ENCODE measurements at places on chromosomes 3 and 15.

DNA sequence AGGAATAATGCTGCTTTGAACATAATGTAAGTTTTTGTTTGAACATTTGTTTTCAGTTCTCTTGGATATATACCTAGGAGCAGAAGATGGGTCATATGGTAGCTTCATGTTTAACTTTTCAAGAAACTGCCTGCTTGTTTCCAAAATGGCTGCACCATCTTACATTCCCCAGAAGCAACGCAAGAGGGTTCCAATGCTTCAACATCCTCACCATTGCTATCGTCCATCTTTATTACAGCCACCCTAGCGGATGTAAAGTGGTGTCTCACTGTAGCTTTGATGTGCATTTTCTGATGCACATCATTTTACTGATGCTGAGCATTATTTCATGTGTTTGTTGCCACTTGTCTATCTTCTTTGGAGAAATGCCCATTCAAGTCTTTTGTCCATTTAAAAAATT, 46.4 kb upstream of the GATA2 start:
- no peak for DNase-seq

GRCh38 chr3:47803480-47804025, 615 bp downstream of the DHX30 start:
- DNase-seq = no peak

DNA sequence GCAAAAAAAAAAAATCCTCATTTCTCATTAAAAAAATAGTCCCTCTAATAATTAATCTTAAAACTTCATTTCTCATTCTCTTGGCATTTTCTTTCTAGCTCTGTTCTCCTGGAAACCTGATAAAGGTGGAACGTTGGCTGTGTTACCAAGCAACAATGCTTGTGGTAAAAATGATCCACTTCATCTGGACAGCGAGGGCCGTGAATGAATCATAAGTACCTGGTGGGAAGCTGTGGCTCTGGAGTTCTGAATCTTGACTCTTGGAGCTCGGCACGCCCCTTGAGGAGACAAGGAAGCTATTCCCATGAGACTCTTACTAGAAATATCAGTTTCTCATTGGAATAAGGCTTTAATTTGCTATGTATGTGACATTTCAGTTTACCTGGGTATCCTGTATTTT, 32.5 kb downstream of the BCL2L10 start:
- no peak for DNase-seq

DNA sequence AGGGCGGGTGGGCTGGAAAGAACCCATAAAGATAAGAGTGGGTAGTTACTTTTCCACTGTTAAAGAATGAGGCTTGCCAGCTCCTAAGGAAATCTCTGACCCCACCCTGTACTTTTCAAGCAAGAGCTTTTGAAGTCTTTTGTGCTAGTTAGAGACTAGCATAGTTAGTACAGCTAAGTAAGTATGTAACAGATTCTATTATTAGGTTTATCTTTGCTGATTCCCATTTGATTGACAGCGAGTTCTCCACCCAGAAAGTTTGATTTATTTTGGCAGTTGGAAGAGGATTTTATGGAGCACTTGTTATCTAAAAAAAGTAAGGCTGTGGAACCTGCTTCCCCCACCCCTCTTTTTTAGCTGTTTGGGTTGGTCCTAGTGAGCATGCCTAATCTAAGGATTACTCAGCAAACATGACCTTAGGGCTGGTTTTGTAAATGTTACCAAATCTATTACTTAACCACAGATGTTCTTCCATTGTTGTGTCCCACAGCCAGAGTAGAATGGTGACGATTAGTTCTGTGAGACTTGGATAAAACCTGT, 57.6 kb downstream of the FNDC3B start:
- DNase-seq = no peak

DNA sequence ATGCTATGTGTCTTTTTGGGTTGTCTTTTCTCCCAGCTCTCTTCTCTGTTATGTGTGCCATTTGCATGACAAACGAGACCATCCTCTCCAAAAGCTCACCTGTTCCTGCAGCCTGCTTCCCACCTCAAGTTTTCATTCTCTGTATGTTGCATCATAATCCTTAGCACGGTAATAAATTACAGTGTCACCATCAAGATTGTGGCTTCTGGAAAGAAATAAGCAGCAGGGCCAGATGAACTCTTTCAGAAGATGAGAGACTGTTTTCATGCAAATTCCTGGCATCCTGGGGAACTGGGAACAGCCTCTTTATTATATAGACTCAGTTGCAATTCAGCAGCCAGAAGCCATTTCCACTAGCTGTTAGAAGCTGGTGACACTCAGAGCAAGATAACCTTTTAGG, 436.7 kb downstream of the EPHB1 start:
- no peak for DNase-seq

DNA sequence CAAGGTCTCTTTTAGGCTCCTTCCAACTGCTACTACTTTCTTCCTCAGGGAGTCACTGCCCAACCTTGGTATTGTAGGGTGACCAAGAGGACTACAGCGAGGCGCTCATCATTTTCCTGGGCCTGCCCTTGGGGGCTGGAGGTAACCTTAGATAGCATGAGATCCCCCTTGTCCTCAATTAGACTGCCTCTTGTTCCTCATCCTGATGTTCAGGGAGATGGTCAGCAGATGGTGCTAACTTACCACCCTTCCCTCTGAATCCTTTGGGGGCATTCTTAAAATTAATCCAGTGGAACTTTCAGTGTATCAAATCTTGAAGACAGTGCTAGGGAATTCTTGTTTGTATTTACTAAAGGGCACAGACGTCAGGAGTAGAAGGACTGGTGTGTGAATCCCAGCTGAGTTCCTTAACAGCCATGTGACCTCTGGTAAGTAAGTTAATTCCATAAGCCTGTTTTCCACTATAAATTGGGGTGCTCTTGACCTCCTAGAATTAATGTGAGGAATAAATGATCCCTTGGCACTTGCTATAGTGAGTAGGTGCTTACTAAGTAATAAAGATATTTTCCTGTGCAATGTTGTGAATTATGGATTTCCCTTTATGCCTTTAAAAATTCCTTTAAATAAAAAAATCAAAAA, 4.1 kb upstream of the CLPX start:
- no peak for DNase-seq

- DNase-seq = peak; percentile 95
These were observed 3.7 kb upstream of the MYL3 start for GRCh38 chr3:46866720-46867549.

- no peak for DNase-seq
These were observed 55.7 kb downstream of the RUBCN start for GRCh38 chr3:197680955-197681521.

GRCh38 chr3:10974746-10975375, 17.7 kb upstream of the SLC6A1 start:
- DNase-seq = no peak

- DNase-seq = no peak
These were observed 251.9 kb downstream of the CDIN1 start for GRCh38 chr15:36831125-36831903.

GRCh38 chr15:68177742-68178141, 27.4 kb downstream of the CALML4 start:
- no peak for DNase-seq

DNA sequence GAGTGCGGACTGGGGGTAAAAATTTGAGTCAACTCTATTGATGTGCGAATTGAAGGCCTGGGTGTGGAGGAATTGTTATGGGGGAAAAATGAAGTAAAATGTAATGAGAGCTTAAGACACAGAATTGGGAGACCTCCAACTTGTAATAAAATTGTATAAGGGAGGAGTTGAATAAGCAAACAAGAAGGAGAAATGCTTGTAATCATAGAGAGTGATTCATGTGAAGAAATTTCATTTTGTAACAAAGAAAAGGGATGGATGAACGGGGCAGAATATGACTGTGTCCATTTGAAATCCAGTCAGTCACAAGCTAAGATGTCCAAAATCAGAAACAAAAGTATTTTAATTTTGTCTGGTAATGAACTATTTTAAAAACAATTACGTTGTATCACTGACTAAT, 552.3 kb downstream of the NAALADL2 start:
- DNase-seq = no peak

- DNase-seq = no peak
These were observed 419.9 kb downstream of the OCA2 start for GRCh38 chr15:27679203-27679602.

GRCh38 chr3:29754346-29754745, 473.5 kb downstream of the RBMS3 start:
- DNase-seq = no peak

DNA sequence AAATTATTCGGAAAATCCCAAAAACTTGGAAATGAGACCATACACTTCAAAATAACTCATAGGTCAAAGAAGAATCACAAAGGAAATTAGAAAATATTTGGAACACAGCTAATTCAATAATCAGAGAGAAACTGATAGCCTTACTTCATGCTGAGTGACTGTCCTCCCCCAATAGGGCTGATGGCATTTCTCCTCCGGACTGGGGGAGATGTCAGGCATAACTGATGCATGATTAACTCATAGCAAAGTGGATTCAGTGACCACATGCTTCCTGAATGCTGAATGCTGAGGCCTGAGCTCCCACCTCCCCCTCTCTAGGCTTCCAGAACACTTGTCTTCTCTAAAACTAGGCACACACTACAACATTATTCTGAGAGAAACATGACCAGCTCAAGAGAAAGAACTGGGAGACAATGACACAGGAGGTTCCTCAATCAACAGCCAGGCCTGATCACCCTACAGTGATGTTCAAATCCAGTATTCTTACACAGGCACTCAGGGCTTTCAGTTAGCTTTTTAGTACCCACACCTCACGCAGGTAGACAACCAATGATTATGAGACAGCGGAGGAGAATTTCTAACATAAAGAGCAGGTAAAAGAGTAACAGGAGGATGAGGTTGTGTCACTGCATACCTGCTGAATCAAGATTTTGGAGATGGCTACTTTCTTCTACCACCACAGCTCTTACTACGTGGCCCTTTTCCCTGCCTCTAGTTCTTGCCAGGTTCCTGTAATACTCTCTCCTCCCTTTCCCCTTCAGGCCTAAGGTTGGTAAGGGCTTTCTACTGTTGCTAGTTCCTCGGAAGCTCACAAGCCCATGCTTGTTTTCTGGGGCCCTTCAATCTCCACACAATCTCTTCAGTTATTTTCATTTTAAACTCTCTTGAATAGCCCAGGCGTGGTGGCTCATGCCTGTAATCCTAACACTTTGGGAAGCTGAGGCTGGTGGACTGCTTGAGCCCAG, 96.1 kb downstream of the FMN1 start:
- no peak for DNase-seq

GRCh38 chr3:105790534-105790933, 78.3 kb downstream of the CBLB start:
- DNase-seq = no peak

DNA sequence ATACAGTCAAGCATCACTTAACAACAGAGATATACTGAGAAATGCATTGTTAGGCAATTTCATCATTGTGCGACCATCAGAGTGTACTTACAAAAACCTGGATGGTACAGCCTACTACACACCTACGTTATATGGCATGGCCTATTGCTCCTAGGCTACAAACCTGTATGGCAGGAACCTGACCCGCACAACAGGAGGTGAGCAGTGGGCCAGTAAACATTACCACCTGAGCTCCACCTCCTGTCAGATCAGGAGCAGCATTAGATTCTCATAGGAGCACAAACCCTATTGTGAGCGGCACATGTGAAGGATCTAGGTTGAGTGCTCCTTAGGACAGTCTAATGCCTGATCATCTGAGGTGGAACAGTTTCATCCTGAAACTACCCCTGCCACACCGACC, 89.7 kb downstream of the SCAPER start:
- no peak for DNase-seq

- DNase-seq = no peak
These were observed 16.8 kb downstream of the NUP210 start for GRCh38 chr3:13403213-13403819.

DNA sequence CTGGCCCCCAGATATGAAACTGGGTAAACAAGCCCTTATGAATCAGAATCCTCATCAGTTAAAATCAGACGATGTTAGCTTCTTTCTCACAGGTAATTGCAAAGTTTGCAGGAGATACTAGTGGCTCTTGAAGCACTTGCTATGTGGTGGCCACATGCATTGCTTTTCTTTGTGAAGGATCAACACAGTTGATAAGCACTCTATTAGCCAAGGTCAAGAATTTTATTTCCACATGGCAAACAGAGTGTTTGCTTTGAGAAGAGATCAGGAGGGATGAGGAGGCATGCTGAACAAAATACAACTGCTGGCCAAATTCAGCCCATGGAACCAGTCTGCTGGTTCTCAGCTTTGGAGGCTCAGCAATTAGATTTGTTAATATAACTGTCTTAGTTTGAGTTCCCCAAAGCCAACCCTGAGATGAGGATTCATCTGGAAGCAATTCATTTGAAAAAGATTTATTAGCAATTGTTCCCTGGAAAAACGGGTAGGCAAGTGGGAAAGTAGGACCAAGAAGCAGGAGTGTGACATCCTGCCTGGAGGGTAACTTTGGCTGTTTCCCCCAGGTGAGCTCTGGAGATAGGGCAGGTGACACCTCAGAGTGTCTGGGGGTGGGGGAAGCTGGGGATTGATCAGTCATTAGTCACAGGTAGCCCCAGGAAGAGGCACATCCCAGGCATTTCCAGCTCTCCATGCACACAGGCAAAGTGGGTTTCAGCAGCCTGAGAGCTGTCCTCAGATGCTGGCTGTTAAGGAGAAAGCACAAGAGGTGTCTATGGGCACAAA, 180.3 kb downstream of the ABHD5 start:
- no peak for DNase-seq

DNA sequence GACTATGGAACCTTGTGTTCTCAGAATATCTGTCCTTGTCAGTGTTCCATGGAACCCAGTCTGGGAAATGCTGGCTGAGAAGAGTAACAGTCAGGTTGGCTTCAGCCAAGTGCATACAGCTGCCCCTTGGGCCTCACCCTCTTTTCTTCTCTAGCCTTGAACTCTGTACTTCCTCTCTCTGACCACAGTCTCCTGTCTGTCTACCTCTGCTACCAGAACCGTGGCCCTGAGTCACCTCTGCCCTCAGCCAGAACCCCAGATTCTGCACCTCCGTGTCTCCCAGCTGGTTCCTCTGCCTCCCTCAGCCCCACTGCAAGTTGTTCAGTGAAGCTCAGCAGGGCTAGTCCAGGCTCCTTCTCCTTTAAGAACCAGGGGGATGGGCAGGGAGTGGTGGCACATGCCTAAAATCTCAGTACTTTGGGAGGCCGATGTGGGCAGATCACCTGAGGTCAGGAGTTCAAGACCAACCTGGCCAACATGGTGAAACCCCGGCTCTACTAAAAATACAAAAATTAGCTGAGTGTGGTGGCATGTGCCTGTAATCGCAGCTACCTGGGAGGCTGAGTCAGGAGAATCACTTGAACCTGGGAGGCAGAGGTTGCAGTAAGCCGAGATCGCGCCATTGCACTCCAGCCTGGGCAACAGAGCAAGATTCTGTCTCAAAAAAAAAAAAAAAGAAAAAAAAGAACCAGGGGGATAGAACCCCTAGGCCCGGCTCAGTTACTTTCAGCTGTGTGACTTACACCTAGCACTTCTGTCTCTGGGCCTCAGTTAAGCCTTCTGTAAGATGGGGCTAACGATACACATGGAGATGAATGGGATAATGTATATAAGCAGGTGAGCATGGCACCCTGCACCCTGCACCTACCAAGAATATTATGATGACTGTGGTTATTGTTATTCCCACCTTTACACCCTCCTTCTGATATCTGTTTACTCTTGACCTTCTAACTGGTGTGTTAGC, 24.3 kb upstream of the TATDN2 start:
- no peak for DNase-seq
